ENCODE measurements at places on chromosomes 11 and 22.

- peak; percentile 54 for DNase-seq
Observed at GRCh38 chr11:18706330-18707243, 8.0 kb downstream of the TMEM86A start.

DNA sequence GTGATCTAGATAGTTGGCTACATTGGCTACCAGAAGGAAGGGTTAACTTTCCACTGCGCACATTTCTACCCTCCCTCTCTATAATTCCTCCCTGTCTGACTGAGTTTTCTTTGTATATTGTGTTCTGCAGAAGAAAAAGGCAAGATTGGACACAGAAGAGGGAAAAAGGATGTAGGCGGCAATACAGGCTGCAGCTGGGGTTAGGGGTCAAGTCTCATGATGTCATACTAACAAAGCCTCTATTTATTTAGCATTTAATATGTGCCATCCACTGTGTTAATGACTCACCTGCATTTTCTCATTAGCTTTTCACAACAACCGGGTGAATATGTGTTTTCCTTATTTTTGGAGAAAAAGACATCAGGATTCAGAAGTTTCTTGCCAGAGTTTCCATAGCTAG, 2.0 kb downstream of the FAM83F start:
- DNase-seq = no peak

DNA sequence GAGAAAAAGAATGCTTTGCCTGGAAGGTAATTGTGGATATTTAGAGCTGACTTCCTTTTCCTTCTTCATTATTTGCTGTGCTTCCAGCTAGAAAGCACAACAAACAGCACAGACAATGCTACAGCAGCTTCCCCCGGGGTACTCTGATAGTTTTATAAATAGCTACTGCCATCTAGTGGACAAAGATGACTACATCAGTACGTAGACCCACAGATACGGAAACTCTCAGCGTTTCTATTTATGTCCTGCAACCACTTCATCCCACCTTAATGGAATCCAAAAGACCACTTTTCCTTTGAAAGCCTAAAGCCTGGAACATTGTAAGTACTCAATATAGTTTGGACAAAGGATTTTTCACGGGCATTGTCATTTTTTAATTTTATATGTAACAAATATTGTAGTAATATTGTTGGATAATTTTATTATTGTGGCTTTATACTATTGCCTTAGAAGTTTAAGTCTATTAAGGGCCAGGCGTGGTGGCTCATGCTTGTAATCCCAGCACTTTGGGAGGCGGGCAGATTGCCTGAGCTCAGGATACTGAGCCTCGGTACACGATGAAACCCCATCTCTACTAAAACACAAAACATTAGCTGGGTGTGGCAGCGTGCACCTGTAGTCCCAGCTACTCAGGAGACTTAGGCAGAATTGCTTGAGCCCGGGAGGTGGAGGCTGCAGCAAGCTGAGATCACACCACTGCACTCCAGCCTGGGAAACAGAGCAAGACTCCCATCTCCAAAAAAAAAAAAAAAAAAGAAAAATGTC, 7.5 kb downstream of the HSPA8 start:
- peak; percentile 61 for DNase-seq

GRCh38 chr11:132115454-132115853, 745.0 kb downstream of the NTM start:
- peak; percentile 65 for DNase-seq

DNA sequence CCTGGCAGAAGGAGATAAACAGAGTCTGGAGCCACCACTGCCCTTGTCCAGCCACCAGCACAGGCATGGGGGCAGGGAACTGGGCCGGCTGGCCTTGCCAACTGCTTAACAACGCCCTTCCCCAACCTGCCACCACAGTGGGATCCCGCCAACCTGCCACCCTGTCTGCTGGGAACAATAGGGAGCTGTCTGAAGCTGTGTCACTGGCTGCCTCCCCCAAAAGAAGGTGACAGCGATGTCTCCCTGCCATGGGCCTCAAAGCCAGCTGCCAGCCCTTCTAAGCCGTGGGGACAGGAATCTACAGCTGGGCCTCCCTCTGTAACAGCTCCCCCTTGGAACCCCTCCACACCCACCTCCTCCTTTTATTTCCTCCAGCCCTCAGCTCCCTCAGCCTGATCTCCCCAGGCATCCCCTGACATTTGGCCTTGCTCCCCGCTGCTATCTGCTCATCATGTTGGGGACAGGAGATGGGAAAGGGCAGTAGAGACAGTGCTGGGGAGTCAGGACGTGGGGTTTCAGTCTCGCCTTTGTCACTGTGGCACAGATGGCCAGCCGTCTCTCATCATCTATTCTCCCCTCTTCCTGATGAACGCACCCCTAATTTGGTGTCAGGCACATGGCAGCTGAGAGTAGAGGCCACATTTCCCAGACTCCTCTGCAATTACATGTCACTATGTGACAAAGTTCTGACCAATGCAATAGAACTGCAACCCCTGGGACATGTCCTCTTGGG, 51.3 kb upstream of the PRDM11 start:
- DNase-seq = no peak

- peak; percentile 62 for DNase-seq
Observed at GRCh38 chr11:16788141-16789062, 50.0 kb downstream of the C11orf58 start.

GRCh38 chr22:36328635-36329253, 59.0 kb downstream of the MYH9 start:
- DNase-seq = peak; percentile 93

GRCh38 chr11:130102301-130103249, 32.9 kb downstream of the APLP2 start:
- no peak for DNase-seq

GRCh38 chr11:120013325-120014250, 124.3 kb downstream of the TRIM29 start:
- peak; percentile 39 for DNase-seq

- no peak for DNase-seq
Observed at GRCh38 chr11:75541193-75542087, 15.7 kb upstream of the GDPD5 start.

DNA sequence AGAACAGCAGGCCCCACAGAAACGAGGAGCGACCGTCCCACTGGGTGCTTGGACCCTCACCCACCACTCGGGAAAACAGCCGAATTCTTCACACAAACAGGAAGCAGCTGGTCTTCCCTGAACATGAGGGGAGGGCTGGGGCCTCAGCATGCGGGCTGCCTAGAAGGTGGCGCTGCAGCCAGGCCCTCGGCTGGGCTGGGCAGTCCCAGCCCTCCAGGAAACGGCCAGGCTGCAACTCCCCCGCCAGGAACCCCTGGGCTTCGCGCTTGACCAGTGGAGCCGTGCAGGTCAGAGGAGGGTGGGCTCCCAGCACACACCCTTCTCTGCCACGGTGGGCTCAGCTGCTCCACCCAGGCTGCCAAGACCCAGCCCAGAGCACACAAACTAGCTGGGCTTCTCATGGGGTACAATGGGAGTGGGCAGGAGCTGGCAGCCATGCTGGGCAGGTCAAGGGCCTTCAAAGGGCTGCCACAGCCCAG, 29.6 kb downstream of the IGF2 start:
- peak; percentile 41 for DNase-seq

GRCh38 chr11:75350743-75351540, 519 bp downstream of the ARRB1 start:
- no peak for DNase-seq

DNA sequence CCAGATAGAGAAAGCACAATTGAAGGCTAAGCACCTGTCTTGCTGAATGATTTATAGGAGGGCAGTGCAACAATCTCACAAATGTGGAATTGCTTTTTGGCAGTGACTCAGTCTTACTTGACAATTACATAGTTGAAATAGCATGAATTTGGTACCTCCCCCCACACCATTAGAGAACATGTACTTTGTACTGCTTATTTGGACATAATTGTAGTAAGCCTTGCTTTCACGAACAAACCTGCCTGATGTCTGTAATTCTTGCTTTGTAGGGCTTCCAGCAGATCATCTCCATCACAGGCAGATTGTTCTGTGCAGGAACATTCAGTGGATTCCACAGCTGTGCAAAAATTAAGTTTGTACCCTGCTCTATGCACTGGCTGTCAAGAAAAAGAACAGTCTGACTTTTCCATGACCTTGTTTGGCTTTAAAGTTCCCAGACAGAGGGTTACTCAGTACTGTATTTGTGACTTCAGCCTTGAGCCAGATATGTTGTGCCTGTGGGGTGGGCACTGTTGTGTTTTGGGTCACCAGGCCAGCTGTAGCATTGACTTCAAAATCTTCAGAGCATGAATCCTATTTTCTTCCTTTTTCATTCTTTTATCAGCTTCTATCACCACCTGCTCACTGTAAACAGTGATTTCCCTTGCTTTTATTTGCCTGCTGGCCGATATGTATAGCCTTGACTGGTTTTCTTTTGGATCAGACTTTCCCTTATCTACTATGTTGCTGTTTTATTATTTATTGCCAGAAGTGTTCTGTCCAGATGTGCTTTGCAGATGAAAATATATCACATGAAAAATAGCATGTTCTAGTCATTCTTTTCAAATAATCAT, 941.0 kb upstream of the CHORDC1 start:
- peak; percentile 35 for DNase-seq

GRCh38 chr22:20180640-20181039, 29.8 kb upstream of the CCDC188 start:
- DNase-seq = no peak

DNA sequence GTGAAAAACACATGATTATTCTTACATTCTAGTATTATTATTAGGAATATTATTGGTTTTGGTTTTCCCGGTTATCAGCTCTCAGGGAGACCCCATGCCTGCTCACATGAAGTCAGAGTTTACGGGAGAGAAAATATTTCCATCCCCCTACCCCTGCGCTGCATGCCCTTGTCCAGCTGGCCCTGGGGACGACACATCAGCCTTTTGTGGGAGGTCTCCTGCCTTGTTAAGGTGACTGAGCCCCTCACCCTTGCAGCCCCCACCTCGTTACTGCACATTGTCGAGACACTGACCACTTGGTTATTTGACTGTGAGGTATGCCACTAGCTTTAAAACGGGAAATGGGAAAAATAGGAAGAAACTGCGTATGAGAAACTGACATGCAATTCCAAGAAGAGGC, 63.0 kb downstream of the PARVG start:
- no peak for DNase-seq

DNA sequence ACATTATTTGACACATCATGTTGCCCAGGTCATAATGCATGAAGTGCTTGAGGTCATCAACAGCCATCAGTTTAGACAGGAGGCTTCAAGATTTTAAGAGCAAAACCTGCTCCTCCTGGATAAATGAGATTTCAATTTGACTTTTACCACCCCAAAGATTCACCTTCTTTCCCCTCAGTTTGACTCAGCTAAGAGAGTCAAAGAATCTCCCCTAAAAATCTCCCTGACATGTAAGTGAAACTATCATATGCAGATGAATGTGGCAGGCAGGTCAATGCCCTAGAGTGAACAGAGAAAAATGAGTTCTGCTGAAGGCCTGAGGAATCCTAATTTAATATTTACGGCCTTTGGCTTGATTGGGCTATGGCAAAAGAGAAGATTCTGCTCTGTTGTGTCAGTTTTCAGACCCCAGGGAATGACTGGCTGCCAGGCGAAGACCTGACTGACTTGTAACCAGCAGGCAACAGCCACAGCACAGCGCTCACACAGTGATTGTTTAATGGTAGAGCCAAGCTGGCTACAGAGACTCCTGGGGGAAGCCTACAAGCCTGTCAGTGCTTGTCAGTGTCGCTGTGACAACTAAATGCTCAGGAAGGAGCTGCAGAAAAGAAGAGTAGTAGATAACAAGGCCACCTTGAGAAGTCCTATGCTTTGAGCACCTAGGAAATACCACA, 491.2 kb upstream of the LRRC4C start:
- no peak for DNase-seq

DNA sequence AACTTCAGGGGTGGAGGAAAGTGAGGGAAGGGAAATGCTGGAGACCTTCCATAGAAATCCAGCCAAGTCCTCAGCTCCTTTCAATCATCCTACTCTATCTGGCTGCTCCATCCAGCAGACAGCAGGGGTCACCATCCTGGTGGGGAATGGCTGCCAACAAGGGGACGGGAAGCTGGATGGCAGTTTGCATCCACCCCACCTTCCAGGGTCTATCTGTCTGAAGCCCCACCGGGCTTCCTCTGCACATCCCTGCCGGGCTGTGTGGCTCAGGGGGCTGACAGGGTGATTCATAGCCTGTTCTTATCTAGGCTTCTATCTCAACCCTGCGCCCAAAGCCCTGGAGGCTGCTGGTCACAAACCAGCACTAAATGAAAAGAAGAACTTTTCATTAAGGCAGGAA, 1.1 kb downstream of the SYTL2 start:
- DNase-seq = peak; percentile 11

- peak; percentile 58 for DNase-seq
Observed at GRCh38 chr11:22807855-22808570, 21.6 kb downstream of the SVIP start.

- peak; percentile 63 for DNase-seq
Observed at GRCh38 chr11:104105155-104105554, 58.8 kb downstream of the PDGFD start.

GRCh38 chr11:11036185-11036847, 178.5 kb upstream of the ZBED5 start:
- DNase-seq = no peak

GRCh38 chr11:119845305-119845704, 116.3 kb upstream of the NECTIN1 start:
- no peak for DNase-seq

- DNase-seq = no peak
Observed at GRCh38 chr22:26972286-26972685, 314.9 kb downstream of the MIAT start.

- DNase-seq = no peak
Observed at GRCh38 chr11:64130618-64131017, 35.3 kb downstream of the MACROD1 start.

- no peak for DNase-seq
Observed at GRCh38 chr11:123072332-123072761, 10.4 kb upstream of the HSPA8 start.

GRCh38 chr11:114401311-114401710, 845 bp downstream of the RBM7 start:
- no peak for DNase-seq

- no peak for DNase-seq
Observed at GRCh38 chr22:19859861-19860510, 5.3 kb upstream of the GNB1L start.

GRCh38 chr11:66123902-66124301, 53.8 kb downstream of the PACS1 start:
- no peak for DNase-seq

DNA sequence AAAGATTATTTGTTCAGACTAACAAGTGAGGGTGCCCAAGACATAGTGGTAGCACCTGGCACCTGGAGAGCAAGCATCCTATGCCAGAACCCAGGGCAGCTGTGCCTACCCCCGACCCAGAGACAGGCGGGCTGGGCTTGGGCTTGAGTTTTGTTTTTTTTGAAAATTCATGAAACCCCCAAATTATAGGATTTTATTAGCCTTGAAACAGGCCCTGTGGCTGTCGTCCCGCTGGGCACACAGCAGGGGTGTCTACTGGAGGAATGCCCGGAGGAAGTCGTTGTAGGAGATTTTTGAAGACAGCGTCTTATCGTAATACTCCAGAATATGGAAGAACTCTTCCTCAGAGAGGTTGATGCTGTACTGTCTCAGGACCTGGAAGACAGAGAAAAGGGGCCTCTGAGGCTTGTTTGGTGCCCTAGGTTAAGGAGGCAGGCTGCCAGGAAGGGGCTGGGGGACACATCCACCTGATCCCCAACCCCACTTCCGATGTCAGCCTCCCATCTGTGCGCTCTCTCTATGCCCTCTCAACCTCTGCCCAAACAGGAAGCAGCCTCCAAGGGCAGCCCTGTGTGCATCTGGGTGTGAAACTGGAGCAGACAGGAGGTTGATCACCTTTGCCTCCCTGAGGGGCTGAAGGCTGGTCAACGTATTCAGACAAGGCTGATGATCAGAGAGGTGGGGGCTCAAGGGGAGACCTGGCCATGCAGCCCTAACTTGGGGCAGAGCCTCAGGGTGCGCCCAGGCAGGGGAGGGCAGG, 117.0 kb downstream of the MPPED1 start:
- no peak for DNase-seq

GRCh38 chr11:35313066-35313759, 106.1 kb downstream of the SLC1A2 start:
- no peak for DNase-seq

All from iris pigment epithelial cell (primary cell).